ENCODE measurements at places on chromosomes 12 and 14.
A peak's percentile ranks its signal among the peaks of the same experiment; 100 is the strongest.

GRCh38 chr12:57744194-57744776 lies 554 bp upstream of the TSPAN31 start:
- DNase-seq, result peak; percentile 87

- DNase-seq, result no peak
Measured at GRCh38 chr12:106759526-106760183, 14.8 kb upstream of the RIC8B start.

- no peak for DNase-seq
Measured at GRCh38 chr12:81147292-81147919, 69.5 kb downstream of the ACSS3 start.

- DNase-seq, result no peak
Measured at GRCh38 chr14:76537906-76538647, 162.1 kb downstream of the ESRRB start.

DNA sequence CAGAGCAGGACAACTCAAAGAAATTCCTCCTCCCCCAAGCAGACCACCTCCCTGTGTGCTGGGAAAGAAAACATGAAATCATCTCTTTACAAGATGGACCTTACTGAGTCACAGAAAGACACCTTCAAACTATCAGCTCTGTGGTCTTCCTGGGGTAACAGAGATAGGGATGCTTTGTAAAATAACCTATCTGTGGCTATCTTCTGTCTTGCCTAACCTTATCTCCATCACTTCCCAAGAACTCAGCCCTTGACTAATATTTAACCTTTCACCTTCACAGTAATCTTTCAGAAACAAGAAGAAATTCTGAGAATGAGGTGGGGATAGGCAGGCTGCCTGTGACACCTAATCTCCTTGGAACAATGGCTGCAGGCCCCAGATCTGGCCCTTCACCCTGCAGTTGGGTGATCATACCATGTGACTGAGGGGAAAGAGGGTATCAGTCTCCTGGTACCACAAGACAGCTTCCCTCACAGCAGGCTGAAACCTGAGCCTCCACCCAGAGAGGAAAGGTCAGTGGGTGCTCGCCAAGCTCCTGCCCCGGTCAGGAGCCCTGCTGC lies 27.4 kb upstream of the CEBPE start:
- DNase-seq, result no peak

- no peak for DNase-seq
Measured at GRCh38 chr12:51071663-51072062, 11.7 kb downstream of the CSRNP2 start.
